Right ventricle myocardium inferior (tissue), 1 donor: ENCODE measurements at places on chromosomes 16 and 17. TPM values are rescaled to one million over a fixed set of nuclear protein-coding genes. Genes with fewer than 3 reads are reported as not detected.

GRCh38 chr17:53527473-53527872, 295.3 kb upstream of the KIF2B start:
- no peak for DNase-seq

- DNase-seq: no peak
These were observed 19.7 kb downstream of the APPBP2 start for GRCh38 chr17:60506312-60506711.

GRCh38 chr16:1991135-1991551, 1.4 kb downstream of the SYNGR3 start:
- DNase-seq: peak; percentile 46

The ITGAD gene
- total RNA-seq: 0.11 TPM

The FLII gene
- total RNA-seq: 299 TPM

The TNFSF12 gene
- total RNA-seq: 41.7 TPM

The KRTAP4-5 gene
- not detected for total RNA-seq

The KRTAP2-3 gene
- not detected for total RNA-seq
